ENCODE measurements at places on chromosomes 2 and 18. TPM values are rescaled to one million over a fixed set of nuclear protein-coding genes. Genes with fewer than 3 reads are reported as not detected.

GRCh38 chr2:212914392-212914791 is 237.0 kb downstream of the IKZF2 start:
- H3K4me1 ChIP-seq: no peaks in the 10 kb centered on the region
- no peaks in the 10 kb centered on the region for H3K36me3 ChIP-seq
- H3K4me3 ChIP-seq: no peak overlapping the region
- H3K27me3 ChIP-seq: no peaks in the 10 kb centered on the region
- no peak for DNase-seq
- no peak overlapping the region for H3K27ac ChIP-seq

DNA sequence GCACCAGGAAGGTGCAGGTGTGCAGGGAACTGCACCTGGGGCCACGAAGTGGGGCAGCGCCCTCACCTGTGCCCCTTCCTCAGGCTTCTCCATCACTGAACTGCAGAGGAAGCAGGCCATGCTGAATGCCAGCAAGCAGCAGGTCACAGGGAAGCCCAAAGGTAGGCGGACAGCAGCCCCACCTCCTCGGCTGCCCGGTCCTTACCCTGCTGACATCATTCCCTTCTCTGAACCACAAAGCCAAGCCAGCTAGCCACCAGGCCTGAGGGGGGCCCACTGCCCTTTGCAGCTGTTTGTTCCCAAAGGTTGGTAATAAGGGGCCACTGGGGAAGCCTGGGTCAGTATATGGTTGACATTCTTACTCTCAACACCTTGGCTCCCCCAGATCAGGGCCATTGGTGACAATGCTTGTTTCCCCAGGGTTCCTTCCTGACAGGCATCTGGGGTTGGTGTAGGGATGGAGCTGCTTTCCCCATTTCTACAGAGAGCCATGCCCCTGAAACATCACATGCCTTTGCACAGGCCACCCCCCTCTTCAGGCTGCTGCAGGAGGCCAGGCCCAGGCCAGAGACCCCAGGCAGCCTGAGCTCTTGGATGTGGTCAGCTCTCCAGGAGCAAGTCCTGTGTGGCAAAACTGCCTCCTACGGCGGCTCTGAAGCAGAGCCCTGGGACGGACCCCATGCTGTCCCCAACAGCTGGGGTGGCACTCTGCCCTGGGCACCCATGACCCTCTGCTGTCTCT is 47.8 kb downstream of the FAM168B start:
- no peak overlapping the region for H3K4me3 ChIP-seq
- peaks cover 4% of the 10 kb centered on the region for H3K27me3 ChIP-seq
- DNase-seq: no peak
- H3K4me1 ChIP-seq: peaks cover under 1% of the 10 kb centered on the region

SIX3 gene
- not detected for total RNA-seq

GRCh38 chr2:7428454-7429204 is 511.4 kb downstream of the RNF144A start:
- DNase-seq: peak; percentile 52
- H3K4me1 ChIP-seq: peaks cover 32% of the 10 kb centered on the region
- no peak overlapping the region for H3K27ac ChIP-seq
- H3K36me3 ChIP-seq: no peaks in the 10 kb centered on the region

PARD6G gene
- 4.3 TPM for total RNA-seq

GRCh38 chr2:213233438-213234330 is 50.6 kb upstream of the SPAG16 start:
- H3K4me3 ChIP-seq: no peak overlapping the region
- H3K27me3 ChIP-seq: no peaks in the 10 kb centered on the region
- H3K36me3 ChIP-seq: no peaks in the 10 kb centered on the region
- no peak overlapping the region for H3K27ac ChIP-seq
- no peak for DNase-seq

GRCh38 chr18:57294547-57294946 is 57.8 kb upstream of the ST8SIA3 start:
- no peak overlapping the region for H3K27ac ChIP-seq
- H3K27me3 ChIP-seq: peaks cover 13% of the 10 kb centered on the region
- H3K4me3 ChIP-seq: no peak overlapping the region

TEKT4 gene
- not detected for total RNA-seq

DNA sequence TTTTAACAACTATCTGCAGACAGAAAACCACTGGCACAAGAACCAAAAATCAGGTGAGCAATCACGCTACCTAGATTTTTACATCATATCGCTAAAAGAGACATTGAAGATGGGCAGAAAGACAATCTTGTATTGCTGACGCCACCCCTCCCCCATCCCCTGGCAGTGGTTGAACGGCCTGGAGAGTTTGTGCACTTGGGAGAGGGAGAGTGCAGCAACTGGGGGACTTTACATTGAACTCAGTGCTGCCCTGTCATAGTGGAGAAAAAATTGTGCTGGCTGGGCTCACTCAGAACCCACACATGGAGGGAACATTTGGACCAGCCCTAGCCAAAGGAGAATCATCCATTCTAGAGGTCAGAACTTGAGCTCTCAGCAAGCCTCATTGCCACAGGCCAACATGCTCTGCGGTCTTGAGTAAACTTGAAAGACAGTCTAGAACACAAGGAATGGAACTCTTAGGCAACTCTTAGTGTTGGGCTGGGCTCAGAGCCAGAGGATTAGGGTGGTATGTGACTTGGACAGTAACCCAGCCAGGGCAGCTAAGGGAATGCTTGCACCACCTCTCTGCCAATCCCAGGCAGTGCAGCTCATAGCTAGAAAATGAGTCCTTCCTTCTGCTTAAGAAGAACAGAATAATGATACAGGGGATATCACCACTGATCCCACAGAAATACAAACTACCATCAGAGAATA is 220.0 kb upstream of the CYP26B1 start:
- no peak overlapping the region for H3K4me3 ChIP-seq
- no peaks in the 10 kb centered on the region for H3K36me3 ChIP-seq
- H3K27ac ChIP-seq: no peak overlapping the region
- H3K4me1 ChIP-seq: no peaks in the 10 kb centered on the region

MAL gene
- 8.1 TPM for total RNA-seq

DNA sequence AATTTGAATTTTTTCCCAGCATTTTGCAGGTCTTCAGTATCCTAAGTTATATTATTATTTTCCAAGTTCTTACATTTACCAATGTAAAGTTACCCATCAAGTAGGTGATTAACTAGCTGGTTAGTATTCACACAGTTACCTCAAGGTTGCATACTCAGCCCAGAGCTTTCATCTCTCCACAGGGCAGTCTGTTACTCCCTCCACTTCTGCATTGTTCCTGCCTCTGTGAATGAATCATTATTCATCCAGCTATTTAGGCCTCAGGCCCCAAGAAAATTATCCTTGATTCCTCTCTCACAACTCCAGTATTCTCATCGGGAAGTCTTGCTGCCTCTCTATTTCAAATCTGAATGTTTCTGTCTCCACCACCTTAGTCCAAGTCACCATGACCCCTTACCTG is 92.2 kb downstream of the SMC6 start:
- DNase-seq: no peak
- H3K27ac ChIP-seq: no peak overlapping the region
- peaks cover 86% of the 10 kb centered on the region for H3K36me3 ChIP-seq
- H3K4me3 ChIP-seq: no peak overlapping the region

MYOM1 gene
- total RNA-seq: 2.7 TPM

DQX1 gene
- total RNA-seq: 0.50 TPM

GRCh38 chr2:54574860-54575247 is 118.7 kb downstream of the SPTBN1 start:
- H3K36me3 ChIP-seq: no peaks in the 10 kb centered on the region
- H3K27ac ChIP-seq: peak overlapping the region; percentile 86
- no peak for DNase-seq
- no peaks in the 10 kb centered on the region for H3K27me3 ChIP-seq

- no peak for DNase-seq
- H3K36me3 ChIP-seq: no peaks in the 10 kb centered on the region
- H3K27me3 ChIP-seq: no peaks in the 10 kb centered on the region
- H3K27ac ChIP-seq: no peak overlapping the region
- no peak overlapping the region for H3K4me3 ChIP-seq
Observed at GRCh38 chr2:237456200-237456843, 30.7 kb upstream of the MLPH start.

GRCh38 chr2:55910077-55910476 is 13.5 kb downstream of the EFEMP1 start:
- H3K27me3 ChIP-seq: no peaks in the 10 kb centered on the region
- H3K4me1 ChIP-seq: no peaks in the 10 kb centered on the region
- H3K27ac ChIP-seq: no peak overlapping the region
- DNase-seq: no peak
